Right lobe of liver (tissue), 6 donors: ENCODE measurements at places on chromosomes 3 and 15. TPM values are rescaled to one million over a fixed set of nuclear protein-coding genes. Genes with fewer than 3 reads are reported as not detected.

SEMA3F gene
- 4.9 TPM for total RNA-seq

LOXL1 gene
- total RNA-seq, result 0.58 TPM

SLITRK3 gene
- 3.1 TPM for total RNA-seq

ILDR1 gene
- 0.33 TPM for total RNA-seq

FMN1 gene
- total RNA-seq, result 5.7 TPM

ANKRD63 gene
- total RNA-seq, result 0.24 TPM

RPL14 gene
- 573 TPM for total RNA-seq

TMC3 gene
- total RNA-seq, result 0.11 TPM

CATSPER2 gene
- total RNA-seq, result 1.3 TPM

ADGRG7 gene
- total RNA-seq, result 24.7 TPM

SCAANT1 gene
- not detected for total RNA-seq

GRCh38 chr3:186966406-186966805 lies 36.1 kb downstream of the ST6GAL1 start:
- DNase-seq, result no peak

GRCh38 chr3:121989943-121990342 lies 32.1 kb downstream of the ILDR1 start:
- no peak for DNase-seq

GRCh38 chr15:34904527-34904926 lies 65.0 kb downstream of the AQR start:
- DNase-seq, result no peak

DNA sequence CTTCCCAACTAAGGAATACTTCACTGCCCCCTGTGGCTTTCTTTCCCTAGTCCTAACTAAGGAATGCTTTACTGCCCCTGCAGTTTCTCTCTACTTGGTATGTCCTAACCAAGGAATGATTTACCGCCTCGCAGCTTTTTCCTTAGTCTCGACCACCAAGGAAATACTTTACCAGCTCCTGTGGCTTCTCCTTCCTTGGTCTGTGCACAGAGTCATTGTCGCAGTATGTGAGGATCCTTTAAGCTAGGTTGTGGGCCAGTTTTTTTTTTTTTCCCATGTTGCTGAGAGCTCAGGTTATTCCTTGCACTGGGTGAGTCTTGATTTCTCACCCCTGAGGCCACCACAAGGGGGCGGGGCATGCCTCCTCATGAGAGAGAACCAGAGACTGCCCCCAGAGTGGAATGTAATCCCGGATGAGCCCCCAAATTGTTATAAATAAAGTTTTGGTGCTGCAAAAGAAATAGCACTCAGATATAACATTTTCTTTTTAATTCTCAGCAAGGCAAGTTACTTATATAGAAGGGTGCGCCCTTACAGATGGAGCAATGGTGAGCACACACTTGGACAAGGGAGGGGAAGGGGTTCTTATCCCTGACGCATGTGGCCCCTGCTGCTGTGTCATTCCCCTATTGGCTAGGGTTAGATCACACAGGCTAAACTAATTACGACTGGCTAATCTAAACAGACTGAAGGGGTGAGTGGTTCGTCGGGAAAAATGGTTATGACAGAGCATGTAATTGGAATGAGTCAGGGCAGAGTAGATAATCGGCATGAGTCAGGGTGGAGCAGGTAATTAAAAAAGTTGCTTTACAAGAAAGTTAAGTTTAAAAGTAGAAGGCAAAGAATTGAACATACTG lies 27.0 kb downstream of the NDUFB4 start:
- peak; percentile 35 for DNase-seq

DNA sequence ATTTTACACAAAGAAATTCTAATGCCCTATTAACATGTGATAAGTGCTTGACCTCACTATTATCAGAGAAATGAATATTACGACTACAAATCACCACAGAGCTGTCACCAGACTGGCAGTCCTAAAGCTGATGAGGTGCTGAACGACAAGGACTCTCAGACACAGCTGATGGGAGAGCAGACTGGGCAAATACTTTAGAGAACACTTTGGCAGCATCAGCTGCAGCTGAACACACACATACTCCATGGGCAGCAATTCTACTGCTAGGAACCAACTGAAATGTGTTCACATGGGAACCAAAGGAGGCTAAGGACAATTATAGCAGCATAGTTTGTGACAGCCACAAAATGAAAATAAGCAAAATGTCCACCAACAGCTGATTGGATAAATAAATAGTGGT lies 45.5 kb downstream of the SUSD5 start:
- no peak for DNase-seq

DNA sequence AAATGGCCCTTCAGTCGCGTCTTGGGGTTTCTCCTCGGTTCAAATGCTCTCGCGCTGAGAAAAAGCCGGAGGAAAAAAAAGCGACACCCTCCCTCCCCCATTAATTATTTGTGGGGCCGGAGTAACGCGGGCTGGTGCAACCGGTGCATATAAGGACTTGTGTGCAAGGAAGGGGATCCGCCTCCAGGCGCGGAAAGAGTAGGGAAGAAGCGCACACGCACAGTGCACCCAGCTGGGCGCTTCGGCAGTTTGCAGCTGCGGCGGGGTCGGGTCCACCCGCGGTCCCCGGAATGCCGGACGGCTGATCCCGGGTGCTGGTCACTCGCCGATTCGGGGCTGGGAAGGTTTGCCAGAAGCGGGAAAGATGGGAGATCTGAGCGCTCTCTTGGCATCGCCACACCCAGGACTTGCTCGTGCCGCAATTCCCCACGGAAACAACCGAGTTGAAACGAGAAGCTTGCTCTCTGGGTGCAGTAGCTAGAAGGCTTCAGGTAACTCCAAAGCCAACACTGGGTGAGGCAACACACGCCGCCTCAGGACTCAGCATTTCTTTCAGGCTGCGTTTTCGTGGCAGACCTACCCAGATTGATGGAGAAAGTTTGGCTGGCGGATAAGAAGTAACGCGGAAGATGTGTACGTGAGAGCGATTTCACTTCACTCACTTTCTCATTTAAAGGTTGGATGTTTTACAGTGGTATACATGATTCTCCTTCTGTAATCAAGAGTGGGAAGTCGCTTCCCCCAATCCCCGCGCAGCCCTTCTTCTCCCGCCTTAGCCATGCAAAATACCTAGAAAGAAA lies 720 bp upstream of the TNIK start:
- peak; percentile 81 for DNase-seq

GRCh38 chr15:88132499-88132898 lies 124.0 kb downstream of the NTRK3 start:
- no peak for DNase-seq

- DNase-seq, result no peak
These were observed 196.1 kb downstream of the GOLGA6L6 start for GRCh38 chr15:20345401-20345958.

DNA sequence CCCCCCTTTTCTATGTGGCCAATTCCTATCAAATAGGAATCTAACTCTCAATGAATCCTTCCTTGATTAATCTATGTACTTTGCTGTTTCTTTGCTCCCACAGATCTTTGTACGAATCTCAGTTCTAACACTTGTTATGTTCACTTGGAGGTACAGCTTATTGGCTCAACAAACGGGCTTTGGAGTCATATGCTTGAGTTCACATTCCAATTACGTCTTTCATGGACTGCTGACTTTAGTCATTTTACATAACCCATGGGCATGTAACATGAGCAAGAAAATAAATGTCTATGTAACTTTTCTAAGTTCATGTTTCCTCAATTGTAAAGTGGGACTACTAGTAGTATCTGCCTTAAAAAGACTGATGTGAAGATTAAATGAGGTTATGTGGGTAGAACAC lies 123.2 kb upstream of the TBC1D5 start:
- DNase-seq, result no peak

- no peak for DNase-seq
These were observed 69.4 kb downstream of the EXOG start for GRCh38 chr3:38565339-38566214.

DNA sequence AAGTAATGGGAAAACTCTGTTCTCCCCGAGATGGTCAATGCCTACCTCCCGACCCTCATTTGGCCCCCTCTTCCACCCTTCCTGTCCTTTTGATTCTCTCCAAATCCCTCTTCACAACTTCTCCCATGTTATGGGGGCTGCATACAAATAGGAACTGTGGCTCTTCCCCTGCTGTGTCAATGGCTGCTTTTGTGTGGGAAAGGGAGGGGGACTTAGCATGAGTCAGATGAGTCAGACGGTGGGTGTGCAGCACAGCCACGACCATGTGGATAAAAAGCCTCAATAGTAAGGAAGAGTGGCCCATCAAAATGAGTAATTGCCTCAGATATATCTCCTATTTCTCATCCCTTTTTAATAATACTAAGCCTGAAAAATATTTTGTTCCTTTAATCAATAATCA lies 31.9 kb downstream of the SPATA16 start:
- DNase-seq, result no peak

- no peak for DNase-seq
These were observed 26.6 kb upstream of the TAFA4 start for GRCh38 chr3:68958932-68959331.

- DNase-seq, result no peak
These were observed 800.8 kb downstream of the MCTP2 start for GRCh38 chr15:95032156-95032555.

GRCh38 chr3:22922317-22922716 lies 280.8 kb upstream of the UBE2E2 start:
- DNase-seq, result no peak

DNA sequence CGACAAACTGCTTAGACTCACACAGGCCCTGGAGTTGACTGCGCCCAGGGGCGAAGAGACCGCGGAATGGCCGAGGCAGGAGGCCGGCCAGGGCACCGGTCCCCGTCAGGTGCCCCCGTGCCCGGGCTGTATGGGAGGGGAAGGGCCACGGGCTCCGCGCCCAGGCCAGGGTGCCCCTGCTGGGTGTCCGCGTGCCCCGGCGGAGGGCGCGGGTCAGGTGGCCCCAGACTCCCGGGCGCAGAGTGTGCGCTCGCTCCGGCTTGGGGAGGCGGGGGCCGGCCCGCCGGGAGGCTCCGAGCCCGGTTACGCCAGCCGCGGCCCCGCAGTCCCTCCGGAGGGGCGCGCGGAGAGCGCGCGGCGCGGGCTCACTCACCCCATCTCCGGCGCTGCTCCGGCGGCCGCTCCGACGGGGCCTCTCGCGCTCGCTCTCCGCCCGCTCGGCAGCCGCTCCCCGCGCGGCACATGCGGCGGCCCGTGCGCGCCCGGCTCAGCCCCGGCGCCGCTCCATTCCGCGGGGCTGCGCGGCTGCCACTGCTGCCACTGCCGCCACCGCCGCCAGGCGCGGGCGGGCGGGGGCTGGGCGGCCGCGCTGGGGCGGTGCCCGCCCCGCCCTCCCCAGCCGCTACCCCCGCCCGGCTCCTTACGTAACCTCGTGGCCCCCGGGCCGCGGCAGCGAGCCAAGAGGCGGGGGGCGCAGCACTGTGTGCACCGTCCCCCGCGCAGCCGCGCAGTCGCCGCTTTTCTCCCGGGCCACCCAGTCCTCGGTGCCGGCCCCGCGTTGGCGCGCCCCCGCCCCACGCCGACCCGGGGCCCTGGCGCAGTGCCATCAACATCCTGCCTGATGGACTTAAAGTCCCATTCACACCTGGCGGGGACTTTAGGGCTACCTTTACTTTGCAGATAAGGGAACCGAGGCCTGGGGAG lies at the start of gene HOMER2:
Gene HOMER2, minus strand, starts transcription at position 563 of the 924 bp plus-strand sequence. Its CDS starts 185 bp downstream, at position 378.
- peak; percentile 76 for DNase-seq

GRCh38 chr3:156674911-156675829 lies 780 bp downstream of the TIPARP start:
- DNase-seq, result peak; percentile 74

- DNase-seq, result no peak
These were observed 604 bp downstream of the KCTD6 start for GRCh38 chr3:58492494-58492905.

DNA sequence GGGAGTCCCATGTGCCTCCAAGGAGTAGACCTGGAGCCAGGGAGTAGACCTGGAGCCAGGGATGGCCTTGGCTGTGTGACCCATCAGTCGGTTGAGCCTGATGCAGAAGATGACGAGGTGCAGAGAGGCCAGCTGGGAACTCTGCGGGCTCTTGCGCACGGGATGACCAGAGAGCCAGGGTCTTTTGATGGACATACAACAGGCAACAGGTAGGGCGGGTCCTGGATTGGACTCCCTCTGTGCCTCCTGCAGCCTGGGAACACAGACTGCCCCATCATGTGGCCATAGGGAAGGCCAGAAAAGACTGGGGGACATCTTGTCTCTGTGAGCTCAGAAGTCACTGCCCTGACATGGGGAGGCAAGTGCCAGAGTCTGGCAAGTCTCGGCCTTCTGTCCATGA lies 67.5 kb upstream of the RPL32 start:
- no peak for DNase-seq

DNA sequence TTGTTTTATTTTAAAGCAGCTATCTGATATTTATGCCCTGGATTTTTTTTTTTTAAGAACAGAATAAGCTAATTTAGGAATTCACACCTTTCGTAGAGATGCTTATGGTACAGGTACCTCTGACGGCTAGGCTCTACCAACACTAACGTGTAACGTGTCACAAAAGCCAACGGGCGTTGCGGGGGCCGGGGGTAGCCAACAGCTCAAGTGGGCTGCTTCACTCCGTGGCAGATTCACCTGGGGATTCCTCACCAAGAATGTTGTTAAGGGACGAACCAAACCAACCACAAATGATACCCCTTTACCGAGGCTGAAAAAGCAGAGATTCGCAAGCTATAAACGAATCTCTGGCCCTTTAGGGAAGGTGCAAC lies 1.0 kb downstream of the TMCC1 start:
- no peak for DNase-seq

DNA sequence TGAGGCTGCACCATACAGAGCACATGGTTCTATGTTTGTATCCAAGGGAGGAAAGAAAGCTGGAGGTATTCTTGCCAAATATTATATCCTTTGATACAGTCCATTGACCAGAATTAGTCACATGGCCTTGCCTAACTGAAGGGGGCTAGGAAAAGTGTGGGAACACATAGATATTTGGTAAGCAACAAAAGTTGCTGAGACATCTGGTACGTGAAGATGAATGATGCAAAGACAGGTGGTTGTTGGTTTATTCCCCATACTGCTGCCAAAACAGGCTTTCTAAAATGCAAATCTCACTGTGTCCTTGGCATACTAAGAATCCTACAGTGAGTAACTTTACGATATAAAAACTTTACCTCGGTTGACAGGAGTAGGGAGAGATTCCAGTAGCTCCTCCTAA lies 162.2 kb downstream of the VGLL3 start:
- no peak for DNase-seq

DNA sequence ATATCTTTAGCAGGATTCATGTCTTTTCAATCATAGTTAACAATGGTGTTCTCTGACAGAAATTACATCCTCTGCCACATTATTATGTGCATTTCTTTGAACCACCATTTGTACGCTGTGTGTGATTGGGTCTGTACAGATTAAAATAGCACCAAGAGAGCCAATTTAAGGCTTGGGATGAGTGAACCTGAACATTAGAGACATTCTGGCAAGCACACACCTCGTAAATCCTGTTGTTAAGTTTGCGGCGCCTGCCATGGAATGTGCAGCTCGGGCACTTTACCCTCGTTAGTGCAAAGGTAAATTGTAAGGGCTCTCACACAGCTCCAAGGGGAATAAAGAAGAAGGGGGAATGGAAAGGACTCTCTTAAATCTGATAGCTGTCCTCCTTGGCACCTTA lies 482.4 kb upstream of the DPPA4 start:
- no peak for DNase-seq

- no peak for DNase-seq
These were observed 55.4 kb downstream of the RASGRF1 start for GRCh38 chr15:79035111-79035601.

DNA sequence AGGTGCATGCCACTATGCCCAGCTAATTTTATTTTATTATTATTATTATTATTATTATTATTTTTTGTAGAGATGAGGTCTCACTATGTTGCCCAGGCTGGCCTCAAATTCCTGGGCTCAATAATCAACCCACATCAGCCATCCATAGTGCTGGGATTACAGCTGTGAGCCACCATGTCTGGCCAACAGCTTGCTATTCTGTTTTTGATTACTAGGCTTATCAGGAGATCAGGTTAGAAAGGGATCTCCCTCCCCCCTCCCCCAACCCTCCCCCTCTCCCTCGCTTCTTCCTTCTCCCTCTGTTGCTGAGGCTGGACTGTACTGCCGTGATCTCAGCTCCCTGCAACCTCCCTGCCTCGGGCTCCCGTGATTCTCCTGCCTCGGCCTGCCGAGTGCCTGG lies 8.6 kb downstream of the CLN6 start:
- no peak for DNase-seq
